Fibroblast of skin of back (primary cell): ENCODE measurements at places on chromosomes 4 and X.

GRCh38 chr4:83019794-83020494 lies 9.3 kb upstream of the LIN54 start:
- DNase-seq = no peak

- no peak for DNase-seq
Observed at GRCh38 chr4:12723849-12724447, 760.2 kb downstream of the RAB28 start.

DNA sequence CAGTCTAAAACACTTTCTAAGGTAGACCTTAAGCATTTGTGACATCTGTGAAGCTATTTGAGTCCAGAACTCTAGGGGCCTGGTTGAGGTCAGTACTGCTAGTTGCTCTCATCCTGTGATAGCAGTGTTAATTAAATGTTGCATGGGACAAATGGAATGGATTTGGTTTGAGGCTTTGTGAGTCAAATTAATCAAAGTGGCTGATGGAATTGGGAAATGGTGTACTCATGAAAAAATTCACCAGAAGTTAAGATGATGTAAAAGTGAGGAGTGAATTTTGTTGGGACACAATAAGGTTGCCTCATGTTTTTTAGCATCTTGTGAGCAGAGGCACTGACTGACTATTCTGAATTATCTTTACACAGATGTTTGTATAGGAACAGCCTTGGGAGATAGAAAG lies 99.2 kb upstream of the ARSJ start:
- no peak for DNase-seq

DNA sequence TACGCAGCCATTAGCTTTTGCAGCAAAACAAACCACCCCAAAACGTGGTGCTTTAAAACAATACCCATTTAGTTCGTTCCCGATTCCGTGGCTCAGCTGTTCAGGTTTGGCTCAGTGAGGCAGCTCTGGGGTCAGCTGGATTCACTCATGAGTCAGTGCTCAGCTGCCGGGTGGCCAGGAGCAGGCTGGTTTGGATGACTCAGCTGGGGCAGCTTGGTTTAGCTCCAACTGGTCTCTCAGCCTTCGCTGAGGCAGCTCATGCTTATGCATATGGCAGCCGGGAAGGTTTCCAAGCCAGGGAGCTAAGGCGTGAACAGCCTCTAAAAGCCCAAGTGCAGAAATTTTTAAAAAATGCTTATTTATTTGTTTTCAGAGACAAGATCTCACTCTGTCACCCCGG lies 13.3 kb upstream of the CD99 start:
- DNase-seq = peak; percentile 95

DNA sequence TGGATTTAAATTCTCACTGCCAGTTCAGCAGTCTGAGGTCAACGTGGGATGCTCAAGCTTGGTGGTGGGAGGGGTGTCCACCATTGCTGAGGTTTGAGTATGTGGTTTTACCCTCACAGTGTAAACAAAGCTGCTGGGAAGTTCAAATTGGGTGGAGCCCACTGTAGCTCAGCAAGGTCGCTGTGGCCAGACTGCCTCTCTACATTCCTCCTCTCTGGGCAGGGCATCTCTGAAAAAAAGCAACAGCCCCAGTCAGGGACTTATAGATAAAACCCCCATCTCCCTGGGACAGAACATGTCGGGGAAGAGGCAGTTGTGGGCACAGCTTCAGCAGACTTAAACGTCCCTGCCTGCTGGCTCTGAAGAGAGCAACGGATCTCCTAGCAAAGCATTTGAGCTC lies 14.9 kb upstream of the RRAGB start:
- no peak for DNase-seq

DNA sequence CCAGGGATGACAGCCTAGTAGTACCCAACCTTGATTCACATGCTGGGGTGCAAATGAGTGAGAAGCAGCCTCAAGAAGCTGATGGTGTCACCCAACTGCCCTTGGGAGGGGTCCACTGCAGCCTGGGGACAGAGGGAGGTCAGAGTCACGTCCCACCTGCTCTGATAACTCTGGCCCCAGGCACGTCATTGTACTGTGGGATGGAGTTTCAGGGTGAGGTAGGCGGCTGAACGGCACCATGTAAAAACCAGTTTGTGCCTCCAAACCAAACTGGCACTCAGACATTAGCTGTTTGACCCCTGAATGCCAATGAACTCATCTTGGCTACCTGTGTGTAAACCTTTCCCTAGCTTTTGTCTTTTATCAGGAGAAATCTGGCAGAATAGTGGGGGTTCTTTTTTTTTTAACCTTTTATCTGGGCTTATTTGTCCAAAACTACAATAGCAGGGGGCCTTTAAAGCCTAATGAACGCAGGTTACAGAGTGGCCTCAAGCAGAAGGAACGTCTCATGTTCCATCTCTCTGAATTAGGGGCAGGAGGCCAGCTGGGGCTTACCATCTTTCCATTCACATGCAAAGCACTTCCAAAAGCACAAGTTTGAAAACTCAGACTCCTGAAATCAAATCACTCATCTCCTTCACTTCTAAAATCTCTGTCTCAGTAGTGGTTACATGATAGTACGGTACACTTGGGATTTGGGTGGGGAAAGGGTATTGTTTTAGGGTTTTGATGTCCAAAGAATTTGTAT lies 89.4 kb downstream of the IRF2 start:
- DNase-seq = no peak

GRCh38 chrX:135985973-135986310 lies 707 bp downstream of the SLC9A6 start:
- DNase-seq = no peak

DNA sequence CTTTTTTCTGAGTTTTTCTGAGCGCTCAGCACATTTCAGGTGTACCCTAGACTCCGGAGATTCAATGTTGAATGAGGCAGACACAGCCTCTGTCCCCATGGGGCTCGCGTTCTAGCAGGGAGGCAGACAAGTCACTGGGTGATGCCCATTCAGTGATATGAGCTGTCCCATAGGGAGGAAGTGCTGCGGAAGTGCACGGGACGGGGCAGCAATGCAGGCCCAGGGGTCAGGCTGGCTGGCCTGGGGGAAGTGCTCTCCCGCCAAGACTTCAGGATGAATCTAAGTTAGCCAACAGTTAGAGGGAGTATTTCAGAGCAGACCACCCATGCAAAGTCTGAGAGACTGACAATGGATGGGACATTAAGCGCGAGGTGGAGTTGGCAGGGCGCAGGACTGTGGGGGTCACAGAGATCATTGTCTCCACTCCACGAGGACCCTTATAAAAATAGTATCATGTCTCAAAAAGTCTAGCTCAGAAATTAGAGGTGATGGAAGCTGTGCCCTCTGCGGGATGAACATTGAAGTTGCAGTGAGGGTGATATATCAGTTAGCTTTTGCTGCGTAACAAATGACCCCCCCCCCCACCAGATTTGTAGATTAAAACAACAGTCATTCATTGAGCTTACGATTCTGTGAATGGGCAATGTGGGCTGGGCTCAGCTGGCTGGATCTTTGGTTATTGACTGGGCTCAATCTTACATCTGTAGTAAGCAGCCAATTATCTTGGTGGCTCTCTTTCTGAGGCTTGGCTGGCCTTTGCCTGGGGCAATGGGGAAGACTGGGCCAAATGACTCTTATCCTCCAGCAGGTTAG lies 16.4 kb downstream of the PSAPL1 start:
- DNase-seq = no peak

GRCh38 chr4:15427701-15428100 lies at the start of gene C1QTNF7:
TSS of gene C1QTNF7 (plus strand) at chr4:15428033. CDS start at chr4:15435744, 7,711 bp downstream.
- DNase-seq = no peak

DNA sequence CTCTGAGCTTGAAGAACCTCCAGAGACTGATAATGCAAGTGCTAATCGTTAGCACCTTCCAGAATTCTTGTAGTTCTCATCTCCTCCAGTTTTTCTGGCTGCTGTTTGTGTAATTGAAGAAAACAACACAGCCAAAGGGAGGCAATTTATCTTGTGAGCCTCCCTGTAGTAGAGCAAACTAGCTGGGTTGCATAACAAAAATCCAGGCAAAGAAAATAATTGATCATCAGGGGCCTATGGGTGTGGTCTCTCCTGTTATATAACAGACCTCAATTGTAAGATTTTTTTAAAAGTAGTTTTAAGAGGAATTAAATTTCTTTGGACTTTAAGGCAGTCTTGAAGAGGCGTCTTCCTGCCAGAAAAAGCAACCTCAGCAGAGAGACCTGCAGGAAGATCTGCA lies 817.0 kb downstream of the CENPC start:
- no peak for DNase-seq

DNA sequence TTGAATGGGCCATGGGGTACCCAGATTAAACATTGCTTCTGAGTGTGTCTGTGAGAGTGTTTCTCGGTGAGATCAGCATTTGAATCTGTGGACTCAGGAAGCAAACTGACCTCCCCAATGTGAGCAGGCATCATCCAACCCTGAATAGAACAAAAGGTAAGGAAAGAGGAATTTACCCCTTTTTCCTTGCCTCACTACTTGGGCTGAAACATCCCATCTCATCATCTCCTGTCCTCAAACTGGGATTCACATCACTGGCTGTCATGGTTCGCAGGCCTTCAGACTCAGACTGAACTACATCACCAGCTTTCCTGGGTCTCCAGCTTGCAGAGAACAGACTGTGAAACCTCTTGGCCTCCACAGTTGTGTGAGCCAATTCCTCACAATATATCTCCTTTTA lies 47.1 kb downstream of the TEC start:
- DNase-seq = no peak

GRCh38 chr4:85039526-85039925 lies 73.0 kb upstream of the WDFY3 start:
- DNase-seq = peak; percentile 77

DNA sequence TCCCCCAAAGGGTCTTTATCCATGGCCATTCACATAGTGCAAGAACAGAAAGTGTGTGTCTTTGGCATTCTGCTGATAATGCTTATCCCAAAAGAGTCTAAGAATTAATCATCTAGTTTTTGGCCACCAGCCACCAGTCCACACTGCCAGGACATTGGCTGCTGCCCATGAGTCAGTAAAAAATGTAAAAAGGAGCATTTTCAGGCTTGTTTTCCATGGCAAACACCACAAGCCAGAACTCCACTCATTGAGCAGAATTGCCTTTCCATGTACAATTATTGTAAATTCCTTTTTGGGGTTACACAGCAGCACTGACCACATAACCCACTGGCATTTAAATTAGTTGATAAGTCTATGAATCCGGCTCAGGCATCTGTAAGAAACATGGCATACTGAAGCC lies 89.2 kb upstream of the PRDX4 start:
- peak; percentile 37 for DNase-seq

DNA sequence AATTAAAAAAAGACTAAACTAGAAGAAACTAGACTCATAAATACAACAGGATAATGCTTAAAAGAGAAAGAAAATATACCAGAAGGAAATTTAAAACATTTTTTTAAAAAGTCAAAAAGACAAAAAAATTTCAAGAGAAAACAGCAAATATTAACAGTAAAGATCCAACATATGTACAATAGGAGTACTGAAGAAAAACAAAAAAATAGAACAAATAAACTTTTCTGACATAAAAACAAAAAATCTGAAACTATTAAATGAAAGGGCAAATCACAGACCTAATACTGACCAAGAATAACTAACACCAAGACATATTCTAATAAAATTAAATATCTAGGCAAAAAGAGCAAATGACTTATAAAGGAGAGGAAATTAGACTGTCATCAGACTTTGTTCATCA lies 11.5 kb downstream of the DNAJB14 start:
- DNase-seq = no peak

GRCh38 chrX:17405225-17405969 lies 30.4 kb downstream of the NHS start:
- DNase-seq = peak; percentile 72

DNA sequence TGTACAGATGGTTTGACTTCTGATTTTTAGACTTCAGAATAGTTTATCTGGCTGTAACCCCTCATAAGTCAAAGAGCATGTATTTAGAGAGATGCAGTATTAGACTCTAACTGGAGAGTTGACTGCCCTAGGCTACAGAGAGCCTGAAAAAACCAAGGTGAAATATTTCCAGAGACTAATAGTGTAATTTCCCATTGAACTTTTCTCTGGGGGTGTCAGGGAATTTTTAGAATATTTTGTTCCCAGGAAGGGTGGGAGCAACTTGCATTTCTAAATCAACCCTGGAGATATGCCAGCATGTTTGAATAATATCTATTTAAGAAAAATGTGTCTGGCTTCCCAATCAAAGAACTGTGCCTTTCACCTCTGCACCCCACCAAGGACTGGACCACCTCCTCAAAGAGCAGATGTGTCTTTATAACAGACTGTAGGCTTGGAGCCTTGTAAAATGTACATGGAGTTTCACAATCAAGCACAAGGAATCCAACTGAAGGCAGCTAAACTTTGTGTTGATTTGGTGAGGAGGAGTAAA lies 2.0 kb downstream of the ANXA3 start:
- DNase-seq = no peak

DNA sequence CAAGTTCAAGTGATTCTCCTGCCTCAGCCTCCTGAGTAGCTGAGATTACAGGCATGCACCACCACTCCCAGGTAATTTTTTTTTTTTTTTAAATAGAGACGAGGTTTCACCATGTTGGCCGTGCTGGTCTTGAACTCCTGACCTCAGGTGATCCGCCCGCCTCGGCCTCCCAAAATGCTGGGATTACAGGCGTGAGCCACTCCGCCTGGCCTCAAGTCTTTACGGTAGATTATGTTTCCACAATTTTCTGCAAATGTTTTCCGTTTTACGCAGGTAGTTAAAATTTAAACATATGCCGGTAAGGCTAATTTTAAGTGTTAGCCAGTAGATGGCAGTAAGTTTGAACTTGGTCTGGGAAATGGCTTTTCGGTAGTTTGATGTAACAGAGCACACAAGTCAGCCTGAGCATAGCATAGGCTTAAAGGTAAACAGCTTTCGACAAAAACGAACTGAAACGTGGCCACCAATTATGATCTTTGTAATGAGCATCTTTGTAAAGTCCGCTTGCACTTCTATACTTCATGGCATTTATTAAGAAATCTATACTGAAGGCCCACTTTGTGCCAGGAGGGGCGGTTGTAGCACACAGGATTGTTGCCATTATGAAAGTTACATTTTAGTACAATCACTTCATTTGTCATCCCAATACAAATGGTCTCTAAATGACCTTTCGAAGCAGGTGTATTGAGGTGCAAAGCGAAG lies 31.1 kb downstream of the CCKAR start:
- DNase-seq = peak; percentile 61

DNA sequence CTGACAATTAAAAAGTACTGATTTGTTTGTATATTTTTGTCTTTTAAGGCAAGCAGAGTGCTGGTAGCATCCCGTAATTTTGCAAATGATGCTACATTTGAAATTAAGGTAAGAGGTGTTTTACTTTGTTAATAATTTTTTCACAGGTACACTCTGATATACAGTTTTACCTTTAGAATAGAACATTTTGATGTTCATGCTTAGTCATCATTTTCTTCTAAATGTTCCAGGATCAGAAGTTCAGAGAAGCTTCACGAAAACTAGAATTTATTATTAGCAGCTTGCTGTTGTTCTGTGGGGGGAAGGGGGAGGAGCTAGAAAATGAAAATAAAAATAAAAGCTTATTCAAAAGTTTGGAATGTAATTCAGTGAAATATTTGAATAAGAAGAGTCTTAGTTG lies 5.5 kb downstream of the PDHA1 start:
- no peak for DNase-seq

GRCh38 chrX:68932611-68933010 lies 103.8 kb downstream of the EFNB1 start:
- peak; percentile 22 for DNase-seq

DNA sequence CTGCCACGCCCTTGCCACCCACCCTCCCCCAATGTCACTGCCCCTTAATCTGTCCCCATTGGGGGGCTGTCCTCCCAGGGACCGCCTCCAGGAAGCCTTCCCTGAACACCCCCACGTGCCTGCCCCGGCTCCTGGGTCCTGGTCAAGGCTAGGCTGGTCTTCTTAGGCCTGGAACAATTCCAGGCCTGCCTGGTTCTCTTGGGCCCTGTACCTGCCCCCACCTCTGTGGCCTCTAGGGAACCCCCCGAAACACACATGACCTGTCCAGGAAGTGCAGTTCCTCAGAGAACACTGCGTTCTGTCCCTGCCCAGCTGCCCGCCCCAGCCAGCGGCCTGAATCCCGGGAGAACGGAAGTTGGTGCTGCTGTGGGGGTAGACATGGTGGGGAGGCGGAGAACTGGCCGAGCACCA lies 5.1 kb downstream of the MXD4 start:
- DNase-seq = no peak
